Type B pancreatic cell (in vitro differentiated cells): ENCODE measurements at places on chromosomes 13 and 19. TPM values are rescaled to one million over a fixed set of nuclear protein-coding genes. Genes with fewer than 3 reads are reported as not detected.

Gene SIGLECL1
- total RNA-seq = not detected in 2 replicates

Gene LYL1
- 0.19 TPM in 1 of 2 replicates, not detected in the other for total RNA-seq

Gene SLC46A3
- 2.8 and 5.5 TPM in 2 replicates for total RNA-seq

Gene S1PR4
- total RNA-seq = not detected in 2 replicates

Gene CYP4F2
- not detected in 2 replicates for total RNA-seq

Gene LRRC25
- total RNA-seq = 0.19 TPM in 1 of 2 replicates, not detected in the other

Gene RFXANK
- 79.7 and 103 TPM in 2 replicates for total RNA-seq

Gene VRK3
- 44.6 and 51.9 TPM in 2 replicates for total RNA-seq
